SK-MEL-5 (cell line): ENCODE measurements at places on chromosomes 5 and 9. TPM values are rescaled to one million over a fixed set of nuclear protein-coding genes. Genes with fewer than 3 reads are reported as not detected.
A peak's percentile ranks its signal among the peaks of the same experiment; 100 is the strongest.

GRCh38 chr9:70347046-70347445 lies 67.4 kb downstream of the KLF9 start:
- DNase-seq = no peak

- no peak for DNase-seq
Measured at GRCh38 chr9:137454145-137454596, 5.0 kb downstream of the NSMF start.

DNA sequence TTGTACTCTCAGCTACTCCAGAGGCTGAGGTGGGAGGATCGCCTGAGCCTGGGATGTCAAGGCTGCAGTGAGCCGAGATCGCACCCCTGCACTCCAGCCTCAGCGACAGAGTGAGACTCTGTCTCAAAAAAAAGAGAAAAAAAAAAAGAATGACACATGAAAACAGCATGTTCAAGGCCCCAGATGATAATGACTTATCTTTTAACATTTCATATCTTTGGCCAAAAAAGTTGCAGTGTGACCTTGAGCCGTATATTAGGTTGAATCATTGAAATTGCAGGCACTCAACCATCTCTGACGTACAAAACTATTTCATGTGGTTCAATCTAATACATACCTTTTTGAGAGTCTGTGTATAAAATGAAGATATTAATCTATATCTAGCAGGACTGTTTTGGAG lies 79.1 kb upstream of the CPEB4 start:
- no peak for DNase-seq

DNA sequence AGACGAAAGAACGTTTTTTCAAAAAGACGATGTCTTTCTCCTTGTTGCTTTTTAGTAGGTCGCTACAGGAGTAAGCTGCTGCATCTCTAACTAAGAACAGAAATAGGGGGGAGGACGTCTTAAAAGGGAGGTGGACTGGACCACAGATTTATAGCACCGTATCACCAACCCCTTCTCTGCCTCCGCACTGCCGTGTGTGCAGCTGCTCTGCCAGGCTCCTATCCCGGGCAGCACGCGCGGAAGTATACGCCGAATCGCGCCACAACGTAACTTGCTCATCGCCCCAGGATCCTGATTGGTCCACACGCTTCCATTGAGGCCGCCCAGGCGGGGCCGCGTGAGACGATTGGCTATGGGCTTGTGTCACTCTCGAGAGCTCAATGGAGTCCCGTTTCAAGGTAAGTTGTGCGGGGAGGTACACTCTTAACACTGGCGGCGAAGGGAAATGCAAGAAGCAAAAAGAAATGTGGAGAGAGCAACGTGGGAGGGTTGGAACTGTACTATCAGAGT lies at the start of gene ELAVL2:
Gene ELAVL2 (minus strand): TSS at position 121 of the 510 bp plus-strand sequence. CDS start 64,006 bp downstream, outside the sequence.
- DNase-seq = no peak

- DNase-seq = peak; percentile 26
Measured at GRCh38 chr9:130426883-130427282, 17.9 kb upstream of the ASS1 start.

- peak; percentile 48 for DNase-seq
Measured at GRCh38 chr5:115586525-115587146, 15.6 kb downstream of the TICAM2 start.

DNA sequence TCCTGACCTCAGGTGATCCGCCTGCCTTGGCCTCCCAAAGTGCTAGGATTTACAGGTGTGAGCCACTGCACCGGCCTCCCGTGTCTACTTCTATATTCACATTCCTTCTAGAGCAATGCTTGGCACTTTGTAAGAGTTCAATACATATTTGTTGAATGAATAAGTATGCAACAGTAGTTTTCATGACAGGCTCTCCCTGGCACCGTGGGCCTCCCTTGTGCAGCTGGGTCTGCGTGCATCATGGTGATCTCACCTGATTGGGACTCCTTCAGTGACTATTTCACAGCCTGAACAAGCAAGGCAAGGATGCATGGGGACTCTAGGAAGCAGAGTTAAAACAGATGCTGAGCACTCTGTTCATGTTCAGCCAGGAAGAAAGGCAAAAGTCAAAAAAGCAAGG lies 6.8 kb upstream of the ZBTB34 start:
- DNase-seq = no peak

- no peak for DNase-seq
Measured at GRCh38 chr9:81268048-81268447, 421.3 kb downstream of the TLE1 start.

Gene MEIKIN
- total RNA-seq = not detected in 2 replicates

DNA sequence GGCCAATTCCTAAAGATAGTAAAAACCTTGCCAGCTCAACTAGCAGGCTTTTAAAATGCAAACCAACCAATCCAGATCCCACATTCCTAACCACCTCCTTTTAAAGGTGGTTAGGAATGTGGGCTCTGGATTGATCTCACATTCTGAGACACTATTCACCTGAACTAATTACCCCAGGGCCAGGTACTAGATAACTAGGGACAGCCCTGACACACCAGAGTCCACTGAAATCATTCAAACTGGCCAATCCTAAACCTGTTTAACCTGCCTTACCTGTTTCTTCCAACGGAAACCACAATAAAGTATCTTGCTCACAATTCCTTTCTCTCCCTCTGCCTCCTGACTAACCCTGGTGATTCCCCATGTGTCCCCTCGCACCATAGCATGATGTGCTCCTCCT lies 168.3 kb upstream of the DMAC1 start:
- DNase-seq = no peak

DNA sequence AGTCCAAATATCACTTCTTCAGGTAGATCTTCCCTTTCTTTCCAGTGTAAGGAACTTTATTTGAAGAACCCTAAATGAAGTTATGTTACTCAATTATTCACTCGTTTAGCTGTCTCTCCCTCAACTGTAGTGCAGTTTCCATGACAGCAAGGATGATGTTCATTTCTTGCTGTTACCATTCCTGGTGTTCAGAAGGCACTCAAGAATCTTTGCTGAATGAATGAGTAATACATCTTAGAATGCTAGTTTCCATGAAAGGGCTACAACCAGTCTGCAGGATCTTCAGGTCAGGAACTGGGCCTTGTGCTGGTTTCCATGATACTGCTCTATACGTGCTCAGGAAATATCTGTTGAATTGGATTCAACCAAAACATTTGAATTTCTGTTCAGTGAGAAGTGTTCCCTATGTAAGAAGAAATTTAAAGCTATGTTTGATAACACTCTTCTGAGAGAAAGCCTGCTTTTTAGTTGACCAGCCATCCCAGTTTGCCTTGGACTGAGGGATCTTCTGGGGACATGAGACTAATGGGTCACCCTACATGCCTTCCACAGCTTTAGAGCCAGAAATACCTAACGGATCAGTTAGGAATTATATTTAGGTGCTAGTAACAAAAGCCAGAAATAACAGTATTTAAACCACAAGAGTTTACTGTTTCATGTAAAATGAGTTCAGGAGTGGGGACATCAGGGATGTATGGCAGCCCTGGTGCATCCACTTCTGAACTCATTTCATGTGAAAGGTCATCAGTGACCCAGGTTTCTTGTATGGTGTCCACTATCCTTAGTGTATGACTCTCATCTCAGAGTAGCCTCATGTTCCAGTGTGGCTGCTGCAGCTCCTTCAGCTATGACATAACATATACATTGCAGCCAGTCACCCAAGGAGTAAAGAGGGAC lies 500.1 kb upstream of the SGCD start:
- DNase-seq = no peak

Gene FGD3
- total RNA-seq = 0.08 and 0.13 TPM in 2 replicates

- DNase-seq = no peak
Measured at GRCh38 chr9:24257726-24258125, 288.0 kb downstream of the IZUMO3 start.

DNA sequence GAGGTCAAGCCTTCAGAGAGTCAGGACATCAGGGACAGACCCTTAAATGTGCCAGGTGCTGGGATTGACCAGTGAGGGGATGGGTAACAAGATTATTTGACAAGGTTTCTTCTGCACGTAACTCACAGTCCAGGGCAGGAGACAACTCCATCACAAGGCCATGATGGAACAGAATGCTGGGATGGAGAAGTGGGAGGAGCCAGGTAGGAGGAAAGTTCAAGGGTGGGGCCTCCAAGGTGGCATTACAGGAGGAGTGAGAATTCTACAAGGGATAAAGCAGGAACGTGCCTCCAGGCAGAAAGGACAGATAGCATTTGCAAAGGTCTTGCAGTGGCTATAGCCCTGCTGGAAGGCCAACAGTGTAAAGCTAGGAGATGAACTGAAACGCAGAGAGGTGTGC lies 102.2 kb downstream of the FGF18 start:
- no peak for DNase-seq

DNA sequence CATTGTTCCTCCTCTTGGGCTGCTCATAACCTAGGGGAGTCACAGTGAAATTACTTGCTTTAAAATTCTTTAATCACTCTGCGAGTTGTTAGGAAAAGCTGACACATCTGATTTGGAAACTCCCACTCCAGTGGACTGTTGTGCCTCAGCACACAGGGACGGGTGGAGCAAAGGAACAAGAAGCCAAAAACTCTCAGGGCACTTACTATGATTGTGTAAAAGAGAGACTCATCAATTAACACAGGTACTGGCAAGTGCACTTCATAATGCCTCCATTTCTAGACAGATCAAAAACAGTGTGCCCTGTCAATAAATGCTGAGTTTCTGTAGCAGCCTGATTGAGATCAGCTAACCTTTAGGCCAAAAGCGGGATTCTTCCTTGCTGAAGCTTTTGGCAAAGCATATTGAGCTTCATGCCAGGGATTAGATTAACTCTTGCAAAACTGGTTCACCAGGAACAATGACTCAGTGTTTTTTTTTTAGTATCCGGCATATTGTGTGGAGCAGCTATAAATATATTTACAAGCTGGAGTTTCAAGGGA lies 55.9 kb downstream of the TMC1 start:
- peak; percentile 71 for DNase-seq

GRCh38 chr5:80959768-80960442 lies at the start of gene RASGRF2:
Gene RASGRF2 (plus strand): TSS chr5:80960363. CDS start chr5:80960739, 376 bp downstream.
- DNase-seq = no peak

GRCh38 chr9:134689321-134690181 lies 47.9 kb downstream of the COL5A1 start:
- peak; percentile 40 for DNase-seq

Gene ADRB2
- total RNA-seq = 0.21 and 0.48 TPM in 2 replicates

GRCh38 chr5:181164076-181164952 lies 16.9 kb downstream of the OR2V2 start:
- DNase-seq = no peak

DNA sequence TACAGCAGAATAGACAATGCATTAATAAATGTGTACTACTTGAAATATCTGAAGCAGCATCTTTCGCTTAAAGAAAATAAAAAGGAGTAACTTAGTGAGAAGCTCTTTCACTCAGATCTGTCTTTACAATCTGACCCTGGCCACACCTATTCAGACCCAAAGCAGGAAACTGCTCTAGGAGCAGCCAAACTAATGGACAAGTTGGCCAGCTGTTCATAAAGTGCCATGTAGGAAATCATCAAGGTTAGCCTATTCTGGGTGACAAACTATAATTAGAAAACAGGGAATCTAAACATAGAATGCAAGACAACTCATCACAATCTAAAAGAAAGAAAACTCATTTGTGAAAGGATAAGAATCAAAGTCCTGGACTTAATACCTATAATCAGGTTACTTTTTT lies 101.3 kb downstream of the AGTPBP1 start:
- DNase-seq = no peak

DNA sequence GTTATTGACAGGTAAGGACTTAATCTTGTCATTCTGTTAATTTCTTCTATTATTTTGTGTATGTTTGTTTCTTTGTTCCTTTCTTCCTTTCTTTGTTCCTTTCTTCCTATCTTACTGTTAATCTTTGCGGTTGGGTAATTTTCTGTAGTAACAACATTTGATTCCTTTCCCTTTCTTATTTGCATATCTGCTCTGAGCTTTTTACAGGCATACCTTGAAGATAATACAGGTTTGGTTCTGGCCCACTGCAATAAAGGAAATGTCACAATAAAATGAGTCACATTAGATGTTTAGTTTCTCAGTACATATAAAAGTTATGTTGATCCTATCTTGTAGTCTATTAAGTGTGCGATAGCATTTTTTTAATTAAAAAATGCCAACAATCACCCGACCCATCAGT lies 440.7 kb downstream of the NFIB start:
- DNase-seq = no peak
